ENCODE measurements at places on chromosomes 7 and 10. TPM values are rescaled to one million over a fixed set of nuclear protein-coding genes. Genes with fewer than 3 reads are reported as not detected.

- no peak for ATAC-seq
These were observed 61.2 kb downstream of the HHEX start for GRCh38 chr10:92750791-92751533.

Gene JCAD
- 2.3 TPM for total RNA-seq

- ATAC-seq = no peak
These were observed 161.2 kb downstream of the CAMK1D start for GRCh38 chr10:12510501-12510941.

DNA sequence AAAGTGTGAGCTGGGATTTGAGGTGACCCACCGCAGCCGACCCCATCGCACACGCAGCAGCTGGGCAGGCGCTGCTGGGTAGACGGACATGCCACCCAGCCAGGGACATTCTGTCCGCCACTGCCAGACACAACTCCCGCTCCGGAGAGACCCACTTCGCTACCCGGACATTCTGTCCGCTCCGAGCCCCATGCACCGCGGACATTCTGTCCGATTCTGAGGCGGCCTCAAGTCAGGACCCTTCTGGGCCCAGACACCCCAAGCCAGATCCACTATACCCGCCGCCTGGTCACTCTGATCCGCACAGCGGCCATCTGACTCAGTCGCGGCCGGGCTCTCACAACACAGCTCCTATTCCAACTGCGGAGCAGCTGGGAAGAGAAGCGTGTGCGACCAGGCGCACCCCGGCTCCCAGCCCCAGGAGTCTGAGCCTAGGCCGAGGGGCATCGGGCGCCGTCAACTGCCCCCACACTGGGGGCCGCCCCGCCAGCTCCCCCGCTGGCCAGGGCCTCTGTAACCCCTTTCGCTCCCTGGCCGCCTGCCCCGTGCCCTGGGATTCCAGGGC, 763 bp downstream of the PITX3 start:
- ATAC-seq = no peak

Measured in esophagus mucosa (tissue), 1 donor.